T47D (cell line): ENCODE measurements at places on chromosomes 7 and 10.

DNA sequence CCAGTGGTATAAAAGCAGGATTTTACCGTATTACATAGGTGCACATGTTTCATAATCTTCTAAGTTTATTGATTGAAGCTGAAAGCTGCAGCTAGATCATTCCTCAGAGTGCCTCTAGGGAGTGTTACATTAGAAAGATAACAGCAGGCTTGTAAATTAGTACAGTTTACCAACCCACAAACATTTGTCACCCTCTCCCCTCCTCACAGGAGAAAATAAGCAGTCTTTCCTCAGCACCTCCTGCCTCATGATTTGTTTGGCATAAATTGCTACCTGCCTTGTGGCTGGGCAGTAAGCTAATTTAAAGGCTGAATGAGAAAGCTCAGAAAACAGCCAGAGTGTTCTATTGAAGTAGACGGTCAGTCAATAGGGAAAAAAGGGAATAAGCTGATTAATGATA, 74.2 kb downstream of the NXPH1 start:
- DNase-seq: no peak

DNA sequence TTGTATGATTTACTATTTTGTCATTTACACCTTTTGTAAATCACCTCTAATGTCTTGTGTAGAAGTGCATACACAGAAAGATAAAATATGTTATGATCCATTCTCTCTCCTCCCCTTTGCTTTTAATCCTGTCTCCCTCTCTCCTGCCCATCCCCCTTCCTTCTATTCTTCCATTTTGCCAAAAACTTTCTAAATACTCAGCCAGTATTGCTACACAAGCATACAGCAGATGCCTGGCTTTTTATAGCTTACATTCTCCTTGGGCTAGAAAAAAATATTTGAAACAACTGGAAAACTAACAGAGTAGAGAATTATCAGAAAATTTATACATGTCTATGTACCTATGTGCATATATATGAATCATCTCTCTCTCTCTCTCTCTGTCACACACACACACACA, 308.7 kb upstream of the BMPER start:
- no peak for DNase-seq

DNA sequence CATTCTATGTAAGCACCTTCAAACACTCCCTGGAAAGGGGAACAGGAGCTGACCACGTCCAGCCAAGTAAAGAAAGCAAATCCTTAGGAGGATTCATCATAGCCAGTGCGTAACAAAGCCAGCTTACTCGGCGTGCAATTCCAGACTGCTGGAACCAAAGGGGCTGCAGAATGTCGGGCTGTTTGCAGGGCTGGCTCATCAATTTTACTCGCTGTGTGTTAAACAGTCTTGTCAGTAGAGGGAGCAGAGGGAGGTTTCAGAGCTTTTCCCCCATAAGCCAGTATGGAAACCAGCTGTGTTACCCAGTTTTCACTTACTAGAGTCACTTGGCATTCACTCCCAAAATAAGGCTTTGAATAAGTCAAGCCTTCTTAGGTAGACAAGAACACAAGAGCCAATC, 127.1 kb downstream of the KMT2E start:
- DNase-seq: peak; percentile 5

DNA sequence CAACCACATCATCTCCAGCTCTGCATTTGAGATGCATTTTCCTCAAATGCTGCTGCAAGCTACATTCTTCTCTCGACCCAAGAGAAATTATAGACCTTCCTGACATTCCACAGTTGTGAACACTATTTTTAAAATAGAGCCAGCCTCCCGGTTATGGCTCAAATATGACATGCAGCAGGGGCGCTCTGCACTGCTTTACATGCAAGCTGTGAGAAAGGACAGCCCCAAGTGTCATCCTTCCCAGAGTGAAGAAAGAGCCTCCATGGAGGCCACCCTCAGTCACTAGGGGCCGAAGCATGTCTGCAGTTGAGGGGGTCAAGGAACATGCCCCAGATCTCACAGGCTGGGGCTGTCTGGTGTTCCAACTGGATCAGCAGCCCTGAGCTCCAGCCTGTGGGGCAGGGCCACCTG, 63.9 kb upstream of the CHST15 start:
- DNase-seq: no peak

DNA sequence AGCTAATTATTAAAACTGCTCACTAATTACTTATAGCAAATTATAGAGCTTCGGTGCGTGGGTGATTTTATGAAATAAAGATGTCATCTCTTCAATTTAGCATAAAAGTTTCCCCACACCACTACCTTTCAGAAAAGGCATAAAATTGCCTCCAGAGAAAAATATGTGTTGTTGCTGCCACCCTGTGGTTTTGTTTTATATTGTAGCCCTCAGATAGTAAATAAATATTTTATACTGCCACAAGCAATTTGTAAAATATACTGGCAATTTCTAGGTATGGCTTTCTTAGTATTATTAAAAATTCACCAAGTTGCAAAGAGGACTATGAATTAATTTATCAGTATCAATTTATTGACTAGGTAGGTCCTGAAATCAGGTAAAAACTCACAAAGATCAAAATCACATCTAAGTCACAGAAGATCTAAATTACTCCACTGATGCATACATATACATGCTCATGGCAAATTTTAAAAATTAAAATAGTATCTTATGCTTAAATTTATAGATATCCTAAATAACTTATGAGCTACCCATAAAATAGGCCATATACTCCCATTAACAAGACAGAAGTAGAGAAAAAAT, 26.5 kb downstream of the ASNS start:
- DNase-seq: peak; percentile 47

DNA sequence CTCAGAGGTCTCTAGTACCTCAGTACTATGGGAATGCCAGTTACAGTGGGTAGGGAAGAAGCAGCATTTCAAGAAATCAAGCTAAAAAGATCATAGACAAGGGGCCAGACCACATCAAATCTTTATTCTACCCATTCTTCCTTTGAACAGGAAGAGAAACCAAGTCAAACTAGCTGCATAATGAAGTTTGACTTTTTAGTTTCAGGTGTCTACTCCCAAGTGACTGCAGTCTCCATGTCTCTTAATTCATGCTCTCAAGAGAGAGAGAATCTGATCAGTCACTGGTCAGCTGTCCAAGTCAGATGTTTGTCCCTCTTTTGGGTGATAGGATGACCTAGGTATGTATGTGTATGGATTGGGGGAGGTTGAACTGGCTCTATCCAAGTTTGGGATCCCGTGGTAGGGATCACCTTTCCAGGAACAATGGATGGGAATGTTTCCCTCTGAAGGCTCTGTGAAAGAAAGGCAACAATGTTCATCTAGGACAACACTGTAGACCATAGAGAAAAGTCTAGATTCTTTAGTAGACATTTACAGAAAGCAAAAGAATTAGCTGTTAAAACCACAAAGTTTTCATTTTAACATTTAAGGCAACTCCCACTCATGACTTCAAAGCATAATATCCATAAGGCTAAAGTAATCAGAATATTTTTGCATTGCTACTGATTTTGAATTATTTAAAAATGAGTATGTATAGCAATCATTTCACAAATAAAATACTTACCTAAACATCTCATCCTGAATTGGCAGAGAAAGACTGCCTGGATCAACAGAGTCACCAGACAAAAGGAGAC, 30.1 kb upstream of the PRTFDC1 start:
- no peak for DNase-seq

- DNase-seq: no peak
These were observed 121.2 kb downstream of the WDFY4 start for GRCh38 chr10:48805848-48806247.

- no peak for DNase-seq
These were observed 189.8 kb upstream of the IMMP2L start for GRCh38 chr7:111752022-111752582.

DNA sequence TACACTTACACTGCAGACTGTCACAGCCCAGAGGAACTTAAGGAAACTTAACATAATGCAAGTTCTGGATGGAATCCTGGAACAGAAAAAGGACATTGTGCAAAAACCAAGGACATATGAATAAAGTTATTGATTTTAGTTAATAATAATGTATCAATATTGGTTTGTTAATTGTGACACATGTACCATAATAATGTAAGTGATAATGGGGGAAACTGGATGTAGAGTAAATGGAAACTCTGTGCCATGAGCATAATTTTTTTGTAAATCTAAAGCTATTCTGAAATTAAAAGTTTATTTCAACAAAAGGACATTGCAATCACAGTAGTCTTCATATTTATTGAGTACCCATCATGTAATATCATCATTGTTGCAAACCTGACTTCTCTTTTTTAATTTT, 107.2 kb downstream of the VTI1A start:
- DNase-seq: no peak

- DNase-seq: no peak
These were observed 335.1 kb downstream of the GATA3 start for GRCh38 chr10:8389630-8390029.

GRCh38 chr10:73886661-73887293, 12.4 kb upstream of the CAMK2G start:
- DNase-seq: no peak

GRCh38 chr10:370449-370825, 235.2 kb downstream of the ZMYND11 start:
- peak; percentile 47 for DNase-seq

DNA sequence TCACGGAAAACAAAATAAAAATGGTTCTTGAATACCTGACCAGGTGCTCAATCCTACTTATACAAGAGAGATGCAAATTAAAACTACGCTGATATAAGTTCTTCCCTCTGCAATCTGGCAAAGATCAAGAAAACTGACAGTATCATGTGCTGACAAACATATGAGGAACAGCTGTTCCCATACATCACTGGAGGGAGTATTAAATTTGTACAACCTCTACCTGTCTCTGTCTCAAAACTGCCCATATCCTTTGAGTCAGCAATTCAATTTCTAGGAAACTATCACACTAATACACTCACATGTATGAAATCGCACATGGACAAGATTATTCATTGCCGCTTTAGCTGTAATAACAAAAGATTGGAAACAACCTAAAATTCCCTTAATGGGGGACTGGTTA, 11.0 kb upstream of the IL6 start:
- no peak for DNase-seq

DNA sequence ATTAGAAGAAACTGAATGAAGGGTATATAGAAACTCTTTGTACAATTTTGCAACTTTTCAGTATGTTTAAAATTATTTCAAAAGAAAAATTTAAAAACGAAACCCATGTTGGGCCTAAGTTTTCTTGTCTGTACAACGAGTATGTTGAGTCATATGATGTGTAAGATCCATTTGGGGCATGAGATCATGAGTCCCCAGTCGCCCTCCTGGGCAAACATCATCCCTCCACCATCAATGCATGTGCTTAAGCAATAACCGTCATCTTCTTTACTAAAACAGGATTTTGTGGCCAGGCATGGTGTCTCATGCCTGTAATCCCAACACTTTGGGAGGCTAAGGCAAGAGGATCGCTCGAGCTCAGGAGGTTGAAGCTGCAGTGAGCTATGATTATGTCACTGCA, 54.2 kb upstream of the CDCA7L start:
- DNase-seq: no peak

DNA sequence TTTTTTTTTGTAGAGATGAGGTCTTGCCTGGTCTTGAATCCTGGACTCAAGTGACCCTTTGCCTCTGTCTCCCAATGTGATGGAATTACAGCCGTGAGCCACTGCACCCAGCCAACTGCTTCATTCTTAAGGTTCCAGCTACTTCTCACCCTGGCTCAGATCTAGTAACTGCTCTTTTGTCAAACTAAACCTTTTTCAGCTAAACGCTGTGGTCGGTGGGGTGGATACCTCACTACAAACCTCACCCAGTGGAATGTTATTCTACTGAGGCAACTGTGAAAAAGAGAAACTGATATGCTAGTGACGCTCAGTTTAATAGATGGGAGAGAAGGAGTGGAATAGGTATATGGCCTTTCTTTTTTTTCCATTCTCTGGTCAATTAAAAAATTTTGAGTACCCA, 1.7 kb upstream of the MRLN start:
- no peak for DNase-seq

DNA sequence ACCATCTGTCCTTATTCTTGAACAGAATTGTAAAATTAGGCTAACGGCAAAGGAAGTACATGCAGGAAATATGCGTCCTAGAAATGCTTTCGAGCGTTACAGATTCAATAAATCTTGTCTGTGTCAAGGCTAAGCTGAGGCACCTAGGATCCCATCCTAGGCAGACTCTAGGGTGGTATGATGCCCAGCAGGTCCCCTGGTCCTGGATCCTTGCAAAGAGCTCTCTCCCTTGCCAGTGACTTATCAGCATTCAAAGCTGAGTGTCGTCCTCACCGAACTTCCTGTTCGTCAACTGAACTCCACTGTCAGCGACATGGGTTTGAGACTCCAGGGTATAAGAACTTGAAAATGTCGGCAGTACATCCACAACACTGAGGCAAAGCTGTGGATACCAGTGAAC, 61.5 kb downstream of the AKR1E2 start:
- DNase-seq: no peak

DNA sequence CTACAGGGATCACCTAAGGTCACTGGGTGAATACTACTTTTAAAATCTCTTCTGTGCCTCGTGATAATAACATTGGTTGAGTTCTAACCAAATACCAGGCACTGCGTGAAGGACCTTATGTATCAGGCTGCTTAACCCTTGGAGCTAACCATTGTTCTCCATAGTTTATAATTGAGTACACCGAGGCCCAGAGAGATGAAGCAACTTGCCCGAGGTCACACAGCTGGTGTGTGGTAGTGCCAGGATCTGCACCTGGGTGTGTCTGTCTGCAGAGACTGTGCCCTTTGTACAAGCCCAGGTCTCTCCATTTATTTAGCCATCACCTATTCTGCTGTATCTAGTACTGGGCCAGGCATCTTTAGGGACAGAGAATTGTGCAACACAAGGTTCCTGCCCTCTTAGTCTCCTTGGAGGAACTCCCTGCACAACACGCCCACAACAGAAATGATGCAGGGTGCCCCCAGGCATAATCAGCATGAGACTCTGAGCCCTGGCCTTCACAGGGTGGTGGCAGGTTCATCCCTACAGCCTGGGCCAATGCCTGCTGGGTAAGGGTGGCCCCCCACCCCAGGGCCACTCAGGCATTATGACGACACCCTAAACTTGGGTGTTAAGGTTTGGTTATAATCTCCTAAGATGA, 31.5 kb downstream of the UNC5B start:
- DNase-seq: no peak
